ENCODE measurements at places on chromosomes 13 and 19.

- peak; percentile 53 for DNase-seq
These were observed at the start of gene ZNF580 for GRCh38 chr19:55640577-55641425. ZNF580 (plus strand) TSS chr19:55641002; CDS start chr19:55642509, 1,507 bp downstream.

GRCh38 chr19:31054430-31054829, 294.8 kb downstream of the TSHZ3 start:
- DNase-seq, result peak; percentile 12

GRCh38 chr19:34353546-34353945, 11.4 kb upstream of the GPI start:
- DNase-seq, result no peak

DNA sequence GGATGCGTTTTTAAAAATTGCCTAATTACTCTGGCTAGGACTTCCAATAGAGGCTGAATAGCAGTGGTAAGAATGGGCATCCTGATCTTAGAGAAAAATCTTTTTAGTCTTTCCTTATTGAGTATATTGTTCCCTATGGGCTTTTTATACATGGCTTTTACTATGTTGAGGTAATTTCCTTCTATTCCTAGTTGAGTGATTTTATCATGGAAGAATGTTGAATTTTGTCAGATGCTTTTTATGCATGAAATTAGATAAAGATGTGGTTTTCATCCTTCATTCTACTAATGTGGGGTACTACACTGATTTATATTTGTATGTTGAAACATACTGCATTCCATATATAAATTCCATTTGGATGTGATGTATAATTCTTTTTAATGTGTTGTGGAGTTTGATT, 2673.8 kb downstream of the PCDH9 start:
- DNase-seq, result no peak

DNA sequence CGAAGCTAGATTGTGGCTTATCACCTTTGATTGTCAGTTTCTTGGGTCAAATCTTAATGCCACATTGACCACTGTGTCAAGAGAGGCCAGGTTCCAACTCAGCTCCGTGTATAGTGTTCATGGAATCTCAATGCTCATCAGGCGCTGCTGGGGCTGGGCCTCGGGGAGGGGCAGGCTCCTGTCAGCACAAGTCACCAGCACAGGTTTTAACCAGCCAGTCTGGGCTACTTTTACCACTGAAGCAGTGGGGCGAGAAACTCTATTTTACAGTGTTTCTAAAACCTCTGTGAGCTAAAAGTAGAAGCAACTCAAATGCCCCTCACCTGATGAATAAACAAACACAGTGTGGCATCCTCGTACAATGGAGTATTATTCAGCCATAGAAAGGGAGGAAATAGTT, 118.7 kb upstream of the GJB6 start:
- no peak for DNase-seq

- DNase-seq, result no peak
These were observed 662 bp downstream of the CBARP start for GRCh38 chr19:1237027-1237659.

DNA sequence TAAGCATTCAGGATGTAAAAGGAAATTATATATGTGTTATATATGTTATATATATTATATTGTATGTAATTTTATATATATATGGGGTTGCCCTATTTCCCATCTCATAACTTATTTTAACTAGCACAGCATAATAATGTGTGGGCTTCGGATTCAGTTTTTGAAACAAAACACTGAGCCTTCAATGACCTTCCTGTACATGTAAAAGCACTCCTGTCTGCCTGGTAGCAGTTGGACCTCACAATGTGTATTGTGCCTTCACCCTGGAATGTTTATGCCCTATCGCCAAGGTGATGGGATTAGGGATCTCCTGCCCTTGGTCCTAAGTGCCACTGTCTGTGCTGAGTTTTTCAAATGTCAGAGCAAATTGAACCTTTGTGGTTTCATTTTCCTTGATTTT, 968.8 kb downstream of the TUBA3C start:
- no peak for DNase-seq

DNA sequence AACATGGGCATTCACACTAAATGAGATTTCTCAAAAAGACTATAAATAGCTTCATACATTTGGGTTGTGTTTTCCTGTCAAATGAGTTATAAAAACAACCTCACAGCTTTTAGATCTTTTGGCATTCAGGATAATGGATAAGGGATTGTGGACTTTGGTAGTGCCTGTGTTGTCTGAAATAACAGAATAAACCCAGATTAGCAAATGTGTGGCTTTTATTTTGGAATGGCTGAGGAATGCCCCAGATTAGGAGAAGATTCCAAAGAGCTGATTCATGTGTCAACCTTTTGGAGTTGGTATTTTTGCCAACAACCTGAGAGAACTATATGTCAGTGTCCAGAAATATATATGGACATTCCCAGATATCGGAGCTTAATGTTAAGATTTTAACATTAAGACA, 164.7 kb downstream of the MTUS2 start:
- DNase-seq, result no peak

DNA sequence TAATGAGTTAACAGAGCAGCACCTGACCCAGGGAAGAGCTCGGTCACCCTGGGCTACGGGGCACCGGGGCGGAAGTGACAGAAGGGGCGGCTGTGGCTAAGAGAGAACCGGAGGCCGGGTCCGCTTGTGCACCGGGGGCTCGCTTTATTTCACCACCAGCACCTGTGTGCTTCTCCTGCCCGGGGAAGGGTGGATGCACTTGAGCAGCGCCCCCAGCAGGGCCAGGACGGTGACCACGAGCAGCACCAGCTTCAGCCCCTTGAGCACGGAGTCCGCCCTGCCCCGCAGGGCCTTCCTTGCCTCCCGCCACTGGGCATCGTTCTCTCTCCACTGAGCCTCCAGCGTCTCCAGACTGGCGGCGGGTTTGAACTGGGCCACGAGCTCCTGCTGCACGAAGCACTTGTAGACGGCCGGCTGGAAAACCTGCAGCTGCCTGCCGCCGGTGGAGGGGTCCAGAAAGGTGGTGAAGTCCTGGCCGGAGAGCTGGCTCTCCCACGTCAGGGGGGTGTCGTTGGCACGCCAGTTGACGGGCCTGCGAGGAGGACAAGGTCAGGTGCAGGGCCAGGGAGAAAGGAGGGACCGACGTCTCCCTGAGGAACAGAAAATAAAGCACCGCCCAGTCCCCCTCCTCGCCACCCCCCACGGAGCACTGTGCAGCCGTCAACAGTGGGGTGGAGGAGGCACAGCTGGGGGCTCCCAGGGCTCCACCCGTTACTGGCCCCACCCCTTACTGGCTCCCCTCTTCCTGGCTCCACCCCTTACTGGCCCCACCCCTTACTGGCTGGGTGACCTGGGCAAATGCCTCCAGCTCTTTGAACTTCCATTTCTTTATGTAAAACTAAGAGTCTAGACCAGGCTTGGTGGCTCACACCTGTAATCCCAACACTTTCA, 3.6 kb downstream of the FAM187B start:
- DNase-seq, result no peak

- peak; percentile 40 for DNase-seq
These were observed 6.4 kb downstream of the KLF16 start for GRCh38 chr19:1856698-1857603.

DNA sequence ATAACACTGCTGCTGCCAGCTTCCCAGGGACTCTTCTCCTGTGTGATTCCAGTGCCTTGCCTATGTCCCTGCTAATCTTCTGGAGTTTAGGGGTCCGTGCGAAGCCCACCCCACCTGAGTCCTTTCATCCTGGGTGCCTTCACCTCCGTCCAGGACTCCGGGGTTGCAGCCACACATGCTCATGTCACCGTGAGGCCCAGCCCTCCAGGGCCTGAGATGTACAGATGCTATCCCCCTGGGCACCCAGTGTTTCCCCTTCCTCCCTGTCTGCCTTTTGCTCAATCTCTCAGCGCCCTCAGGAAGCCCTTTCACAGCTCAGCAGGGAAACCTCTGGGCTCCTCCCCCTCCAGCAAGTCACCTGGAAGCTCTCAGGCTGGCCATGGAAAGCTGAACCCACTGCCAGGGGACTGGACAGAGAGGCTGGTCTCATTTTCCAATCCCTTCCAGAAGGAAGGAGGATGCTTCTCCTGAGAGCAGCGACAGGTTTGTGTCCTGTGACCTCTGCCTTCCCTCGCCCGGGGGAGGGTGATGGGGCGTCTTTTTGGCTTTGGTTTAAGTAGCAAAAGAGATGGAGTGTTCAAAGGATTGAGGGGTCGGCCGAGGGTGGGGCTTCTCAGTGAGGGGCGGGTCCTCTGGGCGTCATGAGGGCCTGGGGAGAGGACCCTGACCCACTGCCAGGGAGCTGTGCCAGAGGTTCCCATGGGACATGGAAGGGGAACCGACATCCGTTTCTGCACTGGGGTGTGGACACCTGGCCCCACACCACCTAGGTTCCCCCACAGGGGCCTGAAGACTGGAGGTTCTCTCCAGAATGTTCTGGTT, 30.8 kb upstream of the TFDP1 start:
- no peak for DNase-seq

DNA sequence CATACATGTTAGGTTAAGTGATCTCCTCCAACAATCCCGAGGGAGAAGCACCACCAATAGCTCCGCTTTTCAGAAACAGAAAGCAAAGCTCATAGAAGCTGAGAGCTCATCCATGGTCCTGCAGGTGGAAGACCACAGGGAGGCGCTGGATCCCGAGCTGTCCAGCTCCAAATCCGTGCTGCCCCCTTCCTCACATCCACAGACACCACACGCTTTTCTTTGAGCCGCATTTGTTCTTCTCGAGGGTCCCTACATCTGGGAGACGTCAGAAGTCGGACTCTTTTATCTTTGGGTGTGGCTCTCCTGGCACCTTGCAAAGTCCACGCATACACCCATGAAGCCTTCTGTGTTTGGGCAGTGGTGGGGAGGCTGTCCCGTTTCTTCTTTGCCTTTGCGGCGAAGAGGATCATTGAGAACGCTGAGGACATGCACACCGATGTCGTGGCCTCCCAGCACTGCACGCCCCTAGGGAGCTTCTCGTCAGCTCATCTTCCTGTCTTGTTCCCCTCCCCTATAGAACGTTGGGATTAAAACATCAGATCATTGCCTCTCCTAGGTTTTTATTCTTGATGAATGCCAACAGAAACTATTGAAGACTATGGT, 184.8 kb downstream of the TEX29 start:
- no peak for DNase-seq

- no peak for DNase-seq
These were observed 106.4 kb downstream of the AKAP11 start for GRCh38 chr13:42378383-42378780.

DNA sequence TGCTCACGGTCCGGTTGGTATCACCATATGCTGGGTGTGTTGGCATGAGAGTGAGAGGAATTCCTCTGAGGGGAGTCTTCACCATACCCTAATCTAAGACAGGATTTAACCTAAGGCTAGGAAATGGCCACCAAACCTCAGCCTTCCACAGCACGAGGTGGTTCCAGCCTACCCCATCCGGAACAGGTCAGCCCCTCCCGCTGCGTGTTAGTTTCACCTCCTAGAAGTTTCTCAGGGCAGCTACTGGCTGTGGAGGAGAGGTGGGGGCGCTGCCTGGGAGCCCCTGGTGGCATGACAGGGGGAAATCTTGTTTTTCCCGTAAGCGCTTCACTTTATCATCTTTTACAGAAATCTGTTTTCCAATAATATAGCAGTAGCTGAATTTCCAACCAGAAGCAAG, 55.1 kb downstream of the RGCC start:
- no peak for DNase-seq

DNA sequence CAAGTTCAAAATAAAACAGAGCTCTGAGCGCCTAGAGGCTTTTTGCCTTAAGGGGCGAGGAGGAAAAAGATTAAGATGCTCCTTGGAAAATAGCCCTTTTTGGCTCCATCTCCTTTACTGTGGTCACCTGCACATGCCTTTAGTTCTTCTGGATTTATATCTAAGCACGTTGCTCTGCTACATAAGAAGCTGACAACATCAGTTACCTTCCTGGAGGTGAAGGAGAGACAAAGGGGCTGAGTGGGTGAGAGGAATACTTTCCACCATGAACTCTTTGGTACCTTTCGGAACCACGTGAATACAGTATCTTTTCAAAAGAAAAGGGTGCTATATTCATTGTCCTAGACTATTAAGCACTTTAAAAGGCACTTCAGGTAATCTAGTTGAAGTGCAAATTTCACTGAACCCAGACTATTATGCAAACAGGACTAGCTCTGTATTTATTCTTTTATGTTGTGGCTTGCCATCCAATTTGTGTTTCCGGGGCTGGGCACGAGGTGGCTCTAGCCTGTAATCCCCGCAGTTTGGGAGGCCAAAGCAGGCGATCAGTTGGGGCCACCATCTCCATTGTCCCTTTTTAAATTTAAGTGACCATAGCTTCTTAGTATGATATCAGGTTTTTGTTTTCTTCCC, 201.5 kb downstream of the TM9SF2 start:
- DNase-seq, result no peak

DNA sequence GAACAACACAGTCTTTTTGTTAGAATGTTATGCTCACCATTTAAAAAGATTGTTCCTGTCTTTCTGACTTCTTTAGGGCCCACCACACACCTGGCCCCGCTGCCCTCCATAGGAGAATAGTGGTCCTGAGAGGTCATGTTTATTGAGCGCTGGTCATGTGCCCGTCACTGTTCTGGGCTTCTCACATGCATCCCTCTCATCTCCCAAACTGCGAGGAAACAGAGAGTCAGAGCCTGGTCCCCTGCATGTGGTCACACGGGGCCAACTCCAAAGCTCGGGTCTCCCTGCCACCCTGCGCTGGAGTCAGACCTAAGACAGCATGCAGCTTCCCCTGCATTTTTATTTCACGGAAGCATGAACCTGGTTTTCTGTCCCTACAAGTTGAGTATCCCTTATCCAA, 70.4 kb upstream of the GPR183 start:
- no peak for DNase-seq

DNA sequence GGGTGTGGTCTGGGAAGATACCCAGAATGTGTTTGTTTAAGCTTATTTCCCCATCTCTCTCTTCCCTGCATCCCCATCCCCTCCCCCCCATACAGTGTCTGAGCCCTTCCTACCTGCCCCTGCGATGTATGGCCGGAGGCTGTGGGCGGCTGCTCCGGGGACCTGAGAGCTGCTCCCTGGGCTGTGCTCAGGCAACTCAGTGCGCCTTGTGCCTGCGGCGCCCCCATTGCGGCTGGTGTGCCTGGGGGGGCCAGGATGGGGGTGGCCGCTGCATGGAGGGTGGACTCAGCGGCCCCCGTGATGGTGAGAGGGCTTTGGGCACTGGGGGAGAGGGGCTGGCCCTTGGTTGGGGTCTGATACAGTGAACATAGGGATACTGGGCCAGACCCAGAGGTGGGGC, 21.7 kb downstream of the CNFN start:
- no peak for DNase-seq

DNA sequence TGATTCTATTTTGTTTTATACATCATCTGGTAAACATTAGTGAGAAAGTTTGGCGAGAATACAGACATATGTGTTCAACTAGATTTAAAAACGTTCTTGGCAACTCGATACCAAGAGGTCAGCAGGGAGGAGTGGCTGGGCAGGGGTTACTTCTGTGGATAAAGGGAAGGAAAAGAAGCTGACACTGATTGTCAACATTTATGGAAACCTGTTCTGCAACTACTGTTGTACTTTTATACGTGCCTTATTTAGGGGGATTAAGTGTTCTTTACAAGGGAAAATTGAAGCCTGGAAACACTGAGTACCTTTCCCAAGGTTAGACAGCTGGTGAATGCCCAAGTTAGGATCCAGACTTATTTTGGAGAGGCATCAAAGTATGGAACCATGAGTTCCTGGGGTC, 65.0 kb downstream of the MTUS2 start:
- DNase-seq, result no peak

Data from stimulated activated CD8-positive, alpha-beta memory T cell treated with anti-CD3 and anti-CD28 coated beads, Interleukin-15, amount 100 ng/mL, for 4 hours (primary cell).